Progenitor cell of endocrine pancreas (in vitro differentiated cells): ENCODE measurements at places on chromosomes 5 and 9. TPM values are rescaled to one million over a fixed set of nuclear protein-coding genes. Genes with fewer than 3 reads are reported as not detected.

Gene FAXDC2
- 14.8 and 15.8 TPM in 2 replicates for total RNA-seq

Gene FAM153A
- total RNA-seq: 0.55 and 1.2 TPM in 2 replicates

Gene PRDM9
- not detected in 2 replicates for total RNA-seq

Gene TSSK1B
- 0.27 and 0.29 TPM in 2 replicates for total RNA-seq

Gene PHF19
- 27.2 and 28.4 TPM in 2 replicates for total RNA-seq

Gene EPB41L4B
- 7.7 and 7.8 TPM in 2 replicates for total RNA-seq

Gene GOLPH3
- total RNA-seq: 79.3 and 80.8 TPM in 2 replicates

Gene BNIP1
- total RNA-seq: 6.1 and 6.6 TPM in 2 replicates

Gene TLX3
- not detected in 2 replicates for total RNA-seq

Gene MARVELD2
- total RNA-seq: 67.0 and 71.6 TPM in 2 replicates

Gene PTGR1
- 50.1 and 53.2 TPM in 2 replicates for total RNA-seq

Gene SVEP1
- total RNA-seq: 0.26 and 0.42 TPM in 2 replicates

Gene CDC23
- 47.1 and 53.3 TPM in 2 replicates for total RNA-seq

Gene SPAG8
- total RNA-seq: 2.9 and 3.2 TPM in 2 replicates

Gene GAPT
- total RNA-seq: not detected in 2 replicates

Gene FOXB2
- total RNA-seq: not detected in 2 replicates

Gene TEX48
- not detected in 2 replicates for total RNA-seq

Gene PLPPR1
- total RNA-seq: 12.2 TPM in 2 replicates

Gene FOXD4L5
- total RNA-seq: 0.24 and 0.29 TPM in 2 replicates

Gene ZFP62
- total RNA-seq: 62.0 and 63.1 TPM in 2 replicates

Gene GEMIN5
- 21.9 and 24.2 TPM in 2 replicates for total RNA-seq

Gene AHRR
- 0.69 and 1.3 TPM in 2 replicates for total RNA-seq

Gene CCL21
- total RNA-seq: not detected in 2 replicates

Gene MRPL36
- 40.5 and 40.6 TPM in 2 replicates for total RNA-seq

Gene SLC6A7
- not detected in 2 replicates for total RNA-seq

Gene MRPL22
- total RNA-seq: 48.9 and 57.1 TPM in 2 replicates

Gene SCGB3A2
- not detected in 2 replicates for total RNA-seq

Gene TYRP1
- not detected in 2 replicates for total RNA-seq

Gene DPYSL3
- total RNA-seq: 56.0 and 60.4 TPM in 2 replicates

Gene CAPSL
- 0.93 and 1.1 TPM in 2 replicates for total RNA-seq

Gene CCDC187
- 1.2 and 1.4 TPM in 2 replicates for total RNA-seq

Gene ZFYVE16
- 74.4 and 82.3 TPM in 2 replicates for total RNA-seq

Gene PCDHB12
- 5.4 and 7.2 TPM in 2 replicates for total RNA-seq

Gene FAM120AOS
- 47.5 and 50.3 TPM in 2 replicates for total RNA-seq

Gene PCDHA12
- total RNA-seq: 12.9 and 13.7 TPM in 2 replicates

Gene SMIM33
- not detected in 2 replicates for total RNA-seq

Gene GMCL2
- total RNA-seq: not detected in 2 replicates

Gene CDH9
- not detected in 2 replicates for total RNA-seq

Gene THBS4
- total RNA-seq: 5.6 and 6.1 TPM in 2 replicates

Gene MYOZ3
- total RNA-seq: 2.9 and 3.1 TPM in 2 replicates

Gene PDE6A
- 0.07 TPM in 1 of 2 replicates, not detected in the other for total RNA-seq

Gene CCDC183
- 9.0 and 9.5 TPM in 2 replicates for total RNA-seq

Gene FOXD4L6
- not detected in 2 replicates for total RNA-seq

Gene PRRX2
- total RNA-seq: 0.79 and 0.91 TPM in 2 replicates

Gene LRRC70
- 0.75 and 0.77 TPM in 2 replicates for total RNA-seq

Gene HSPB3
- total RNA-seq: not detected in 2 replicates

Gene NRARP
- total RNA-seq: 24.0 and 27.1 TPM in 2 replicates

Gene HRH2
- total RNA-seq: 1.2 and 1.5 TPM in 2 replicates

Gene SLCO6A1
- total RNA-seq: 2.0 and 4.9 TPM in 2 replicates

Gene SLC1A3
- 14.0 and 14.5 TPM in 2 replicates for total RNA-seq

Gene OR13C3
- not detected in 2 replicates for total RNA-seq

Gene DDX46
- total RNA-seq: 72.3 and 73.2 TPM in 2 replicates

Gene TOR4A
- total RNA-seq: 8.0 and 8.5 TPM in 2 replicates

Gene C9
- total RNA-seq: not detected in 2 replicates

Gene EQTN
- total RNA-seq: 1.1 and 1.4 TPM in 2 replicates

Gene LMBRD2
- 6.9 and 7.5 TPM in 2 replicates for total RNA-seq

Gene PTGS1
- total RNA-seq: 0.07 and 0.22 TPM in 2 replicates

Gene SERINC5
- total RNA-seq: 174 and 198 TPM in 2 replicates

Gene NPR3
- 0.89 and 1.0 TPM in 2 replicates for total RNA-seq
